ENCODE measurements at places on chromosomes 12 and 14.
A peak's percentile ranks its signal among the peaks of the same experiment; 100 is the strongest.

GRCh38 chr14:63388766-63389431 is 70.2 kb upstream of the GPHB5 start:
- no peak overlapping the region for H3K27ac ChIP-seq
- DNase-seq, result peak; percentile 76
- no peak overlapping the region for H3K4me3 ChIP-seq
- H3K4me1 ChIP-seq, result peaks cover 6% of the 10 kb centered on the region

- H3K27me3 ChIP-seq, result no peaks in the 10 kb centered on the region
- peaks cover 6% of the 10 kb centered on the region for H3K4me1 ChIP-seq
- H3K36me3 ChIP-seq, result no peaks in the 10 kb centered on the region
- no peak overlapping the region for H3K27ac ChIP-seq
- no peak for DNase-seq
- no peak overlapping the region for H3K4me3 ChIP-seq
Measured at GRCh38 chr12:56931474-56931978, 2.7 kb downstream of the SDR9C7 start.

GRCh38 chr14:99391671-99392070 is 89.0 kb downstream of the SETD3 start:
- peaks cover 20% of the 10 kb centered on the region for H3K36me3 ChIP-seq
- no peak overlapping the region for H3K27ac ChIP-seq
- DNase-seq, result no peak
- peaks cover 7% of the 10 kb centered on the region for H3K27me3 ChIP-seq
- peaks cover 22% of the 10 kb centered on the region for H3K4me1 ChIP-seq

DNA sequence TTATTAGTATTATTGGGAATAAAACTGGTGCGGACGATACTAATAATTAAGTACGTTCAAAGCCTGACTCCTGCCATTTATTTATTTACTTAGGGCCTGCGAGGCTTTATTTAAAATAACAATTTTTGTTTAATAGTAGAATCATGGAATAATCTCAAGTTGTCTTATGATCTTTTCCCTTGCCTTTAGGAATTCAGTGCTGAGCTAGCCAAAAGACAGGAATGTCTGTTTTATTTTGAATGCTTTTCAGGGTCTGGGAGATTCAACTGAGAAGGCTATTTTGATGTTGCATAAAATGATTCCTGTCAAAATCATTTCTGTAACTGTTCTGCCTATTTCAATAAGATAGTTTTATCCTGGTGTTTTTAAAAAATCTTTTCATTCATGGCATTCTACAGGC is 489.8 kb downstream of the EGLN3 start:
- H3K4me1 ChIP-seq, result no peaks in the 10 kb centered on the region
- DNase-seq, result no peak
- H3K4me3 ChIP-seq, result no peak overlapping the region
- H3K27ac ChIP-seq, result no peak overlapping the region
- H3K36me3 ChIP-seq, result no peaks in the 10 kb centered on the region
- no peaks in the 10 kb centered on the region for H3K27me3 ChIP-seq

DNA sequence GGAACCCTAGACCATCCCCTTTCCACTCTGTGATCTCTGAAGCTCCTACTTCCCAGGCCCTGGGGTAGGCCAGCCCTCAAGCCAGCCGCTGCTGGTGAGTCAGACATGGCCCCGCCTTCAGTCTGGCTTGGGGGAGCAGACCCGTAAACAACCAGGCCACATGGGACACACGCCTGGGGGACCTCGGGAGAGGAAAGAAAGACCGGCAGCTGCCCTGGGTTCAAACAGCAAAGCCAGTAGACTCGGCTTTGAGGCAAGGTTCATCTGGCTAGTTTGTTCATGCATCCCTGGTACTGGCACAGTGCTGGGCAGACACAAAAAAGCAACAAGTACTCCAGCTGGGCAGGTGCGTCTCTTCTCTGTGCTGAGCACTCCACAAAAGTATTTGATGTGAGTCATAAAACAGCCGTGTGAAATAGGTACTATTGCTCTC is 101.9 kb downstream of the SETD3 start:
- no peaks in the 10 kb centered on the region for H3K36me3 ChIP-seq
- peaks cover 32% of the 10 kb centered on the region for H3K27me3 ChIP-seq
- no peak for DNase-seq
- no peaks in the 10 kb centered on the region for H3K4me1 ChIP-seq
- no peak overlapping the region for H3K4me3 ChIP-seq
- H3K27ac ChIP-seq, result no peak overlapping the region

DNA sequence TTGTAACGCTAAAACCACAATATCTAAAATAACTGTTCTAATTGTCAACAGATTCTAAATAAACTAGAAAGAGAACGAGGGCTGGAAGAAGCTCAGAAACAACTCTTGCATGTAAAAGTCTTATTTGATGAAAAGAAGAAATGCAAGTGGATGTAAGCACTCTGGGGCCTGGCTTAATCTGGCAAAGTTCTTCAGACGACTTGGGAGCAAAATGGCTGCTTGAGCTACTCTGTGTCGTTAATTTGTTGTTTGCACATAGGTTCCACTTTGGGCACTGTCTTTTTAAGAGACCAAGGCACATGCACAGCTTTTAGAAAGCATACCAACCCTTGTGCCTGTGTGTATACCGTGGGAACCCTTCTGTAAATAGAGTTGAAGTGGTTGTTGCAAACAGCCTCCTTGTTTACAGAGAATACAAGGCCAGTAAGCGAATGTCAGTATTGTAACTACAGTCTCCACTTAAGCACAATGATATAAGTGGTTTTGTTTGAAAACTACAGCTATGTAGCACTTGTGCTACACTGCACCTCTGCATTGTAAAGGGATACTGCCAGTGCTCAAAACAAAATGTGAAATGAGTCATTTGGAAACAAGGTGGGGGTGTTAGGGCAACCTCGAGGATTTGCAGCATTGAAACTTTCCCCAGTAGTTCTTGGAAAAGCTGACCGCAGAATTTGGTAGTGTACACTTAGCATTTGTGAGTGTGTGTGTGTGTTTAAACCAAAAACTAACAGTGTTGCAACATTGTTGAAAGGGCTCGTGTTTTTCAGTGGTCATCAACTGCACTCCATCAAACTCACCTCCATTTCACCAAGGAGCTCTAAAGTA is 154.3 kb downstream of the CEP83 start:
- H3K4me1 ChIP-seq, result peaks cover 52% of the 10 kb centered on the region
- no peaks in the 10 kb centered on the region for H3K27me3 ChIP-seq
- H3K36me3 ChIP-seq, result peaks cover 95% of the 10 kb centered on the region
- H3K4me3 ChIP-seq, result peak overlapping the region; percentile 53

- H3K4me1 ChIP-seq, result peaks cover 30% of the 10 kb centered on the region
- H3K36me3 ChIP-seq, result peaks cover 1% of the 10 kb centered on the region
- no peak for DNase-seq
- H3K4me3 ChIP-seq, result no peak overlapping the region
Measured at GRCh38 chr12:28239918-28240317, 49.7 kb downstream of the CCDC91 start.

DNA sequence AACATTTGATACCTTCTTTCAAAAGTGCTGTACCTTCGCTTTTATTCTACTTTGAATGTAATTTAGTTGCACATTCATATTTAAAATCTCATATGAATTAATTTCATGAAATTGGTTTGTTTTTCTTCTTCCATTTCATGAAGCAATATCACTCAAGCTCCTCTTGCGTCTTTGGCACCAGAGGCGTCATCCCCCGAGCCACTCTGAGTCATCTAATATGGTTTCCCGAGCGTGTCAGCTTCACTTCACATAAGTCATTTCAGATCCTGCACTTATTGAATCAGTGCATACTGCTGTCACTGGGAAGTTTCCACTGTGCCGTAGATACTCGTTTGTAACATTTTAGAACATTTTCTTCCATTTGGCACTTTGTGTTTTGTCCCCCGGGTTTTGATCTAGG is 105.6 kb downstream of the SLC25A47 start:
- H3K4me3 ChIP-seq, result no peak overlapping the region
- H3K4me1 ChIP-seq, result peaks cover 17% of the 10 kb centered on the region
- peak overlapping the region; percentile 3 for H3K27ac ChIP-seq
- no peaks in the 10 kb centered on the region for H3K27me3 ChIP-seq
- no peak for DNase-seq

DNA sequence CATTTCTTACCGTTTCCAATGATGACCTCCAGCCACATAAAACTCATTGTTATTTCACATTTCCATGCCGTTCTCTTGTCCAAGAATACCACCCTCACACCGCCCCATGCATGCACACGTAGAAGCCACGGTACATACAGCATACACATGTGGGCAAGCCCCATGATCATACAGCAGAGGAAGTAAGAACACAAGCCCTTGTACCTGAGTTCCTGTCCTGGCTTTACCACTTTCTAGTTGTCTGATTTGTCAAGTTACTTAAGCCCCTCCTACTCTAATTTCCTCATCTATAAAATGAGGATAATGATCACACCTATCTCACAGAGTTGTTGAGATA is 59.9 kb downstream of the DUSP16 start:
- peak overlapping the region; percentile 92 for H3K27ac ChIP-seq
- no peaks in the 10 kb centered on the region for H3K27me3 ChIP-seq
- H3K4me3 ChIP-seq, result peak overlapping the region; percentile 37
- H3K4me1 ChIP-seq, result peaks cover 80% of the 10 kb centered on the region
- H3K36me3 ChIP-seq, result peaks cover 63% of the 10 kb centered on the region
- DNase-seq, result no peak

DNA sequence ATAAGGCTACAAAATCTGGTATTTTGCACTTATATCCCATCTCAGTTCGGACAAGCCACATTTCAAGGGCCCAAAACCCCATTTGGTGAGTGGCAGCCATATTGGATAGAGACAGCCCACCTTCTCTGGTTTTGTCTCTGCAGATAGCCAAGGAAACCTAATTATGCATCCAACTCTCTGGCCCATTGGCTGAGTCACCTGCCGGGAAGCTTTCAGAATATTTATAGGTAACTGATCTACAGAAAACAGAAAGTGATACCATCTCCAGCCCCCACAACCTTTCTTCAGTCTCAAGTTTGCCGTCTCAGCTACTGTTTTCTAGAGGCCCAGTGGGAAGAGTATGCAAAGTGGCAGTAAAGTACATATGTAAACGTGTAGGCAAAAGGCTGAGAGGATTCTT is 33.7 kb upstream of the PPP1CC start:
- peak overlapping the region; percentile 99 for H3K27ac ChIP-seq
- DNase-seq, result peak; percentile 68
- H3K4me3 ChIP-seq, result peak overlapping the region; percentile 51

- peaks cover 53% of the 10 kb centered on the region for H3K4me1 ChIP-seq
- DNase-seq, result peak; percentile 47
- H3K36me3 ChIP-seq, result peaks cover 91% of the 10 kb centered on the region
- peak overlapping the region; percentile 15 for H3K4me3 ChIP-seq
- H3K27me3 ChIP-seq, result no peaks in the 10 kb centered on the region
Measured at GRCh38 chr14:50736932-50737419, 68.9 kb upstream of the SAV1 start.

DNA sequence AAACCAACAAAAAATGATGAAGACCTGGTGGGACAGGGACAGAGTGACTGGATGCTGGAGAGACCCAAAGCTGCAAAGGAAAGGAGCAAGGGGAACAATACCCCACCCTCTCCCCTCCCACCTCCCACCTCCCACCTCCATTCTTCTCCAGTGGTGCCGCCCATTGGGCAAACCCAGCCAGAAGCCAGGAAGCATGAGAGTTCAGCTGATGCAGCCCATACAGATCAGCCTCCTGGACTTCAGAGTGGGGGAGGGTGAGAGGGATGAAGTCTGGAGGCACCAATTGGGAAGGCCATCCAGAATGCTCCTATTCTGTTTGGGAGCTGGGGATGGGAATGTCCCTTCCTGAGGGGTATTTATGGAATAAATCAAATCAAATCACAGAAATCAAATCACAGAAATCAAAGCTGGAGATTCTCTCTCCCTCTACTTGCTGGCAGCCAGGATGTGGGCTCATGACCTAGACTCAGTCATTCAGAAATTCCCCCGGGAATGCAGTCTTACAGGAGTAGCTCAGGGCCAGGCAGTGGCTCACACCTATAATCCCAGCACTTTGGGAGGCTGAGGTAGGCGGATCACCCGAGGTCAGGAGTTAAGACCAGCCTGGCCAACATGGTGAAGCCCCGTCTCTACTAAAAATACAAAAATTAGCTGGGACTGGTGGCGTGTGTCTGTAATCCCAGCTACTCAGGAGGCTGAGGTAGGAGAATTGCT is 31.1 kb downstream of the IRF2BPL start:
- no peaks in the 10 kb centered on the region for H3K27me3 ChIP-seq
- no peak overlapping the region for H3K27ac ChIP-seq
- no peak for DNase-seq

DNA sequence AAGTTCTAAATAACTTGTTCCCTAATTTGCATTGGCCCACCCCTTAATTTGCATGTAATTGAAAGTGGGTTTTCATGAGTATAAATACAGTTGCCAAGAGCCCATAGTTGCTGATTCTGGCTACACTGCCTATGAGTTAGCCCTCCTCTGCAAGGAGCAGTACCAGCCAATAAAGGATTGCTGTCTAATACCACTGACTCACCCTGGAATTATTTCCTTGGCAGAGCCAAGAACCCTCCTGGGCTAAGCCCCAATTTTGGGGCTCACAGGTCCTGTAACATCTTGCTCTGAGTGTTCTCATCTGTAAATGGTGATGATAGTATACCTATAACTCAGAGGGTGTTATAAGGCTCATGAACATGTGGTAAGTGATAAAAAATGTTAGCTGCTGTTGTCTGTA is 6.8 kb downstream of the TTC8 start:
- peaks cover 3% of the 10 kb centered on the region for H3K27me3 ChIP-seq
- H3K4me1 ChIP-seq, result peaks cover 6% of the 10 kb centered on the region
- no peak for DNase-seq
- no peak overlapping the region for H3K4me3 ChIP-seq
- no peaks in the 10 kb centered on the region for H3K36me3 ChIP-seq

DNA sequence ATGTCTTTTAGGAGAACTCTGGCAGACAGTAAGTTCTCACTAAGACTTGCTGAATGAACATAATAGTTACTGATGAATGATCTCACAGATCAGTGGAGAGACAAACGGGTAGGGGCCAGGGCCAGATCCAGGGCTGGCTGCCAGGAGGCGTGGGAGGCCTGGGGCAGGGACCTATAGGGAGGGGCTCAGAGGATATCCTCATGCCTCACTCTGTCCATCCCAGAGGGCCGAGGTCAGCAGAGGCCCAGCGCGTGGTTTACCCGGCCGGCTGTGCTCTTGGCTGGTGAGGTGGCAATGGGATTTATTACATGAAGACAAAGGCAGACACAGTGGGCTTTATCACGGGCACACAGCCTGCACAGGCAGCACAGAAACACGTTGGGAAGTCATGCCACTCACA is 85.4 kb downstream of the CHGA start:
- peaks cover 21% of the 10 kb centered on the region for H3K4me1 ChIP-seq
- peaks cover 17% of the 10 kb centered on the region for H3K36me3 ChIP-seq
- H3K27ac ChIP-seq, result no peak overlapping the region
- no peak for DNase-seq

DNA sequence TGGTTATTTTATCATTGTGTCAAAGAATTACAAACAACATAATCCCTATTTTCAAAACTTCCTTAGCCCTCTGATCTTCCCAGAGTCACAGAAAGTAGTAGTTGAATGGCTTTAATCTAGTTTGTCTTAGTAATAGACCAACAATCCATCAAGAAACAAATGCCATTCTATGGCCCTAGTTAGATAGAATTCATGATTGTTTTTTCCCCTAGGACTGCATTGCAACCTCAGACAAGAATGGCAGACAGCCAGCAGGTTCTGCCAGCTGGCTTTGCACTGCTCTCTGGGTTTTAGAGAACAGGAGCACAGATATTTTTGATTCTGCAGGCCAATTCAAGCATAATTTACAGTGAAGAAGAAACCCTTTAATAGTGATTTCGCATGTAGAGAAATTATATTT is 33.8 kb downstream of the SYT1 start:
- H3K27me3 ChIP-seq, result no peaks in the 10 kb centered on the region
- no peak overlapping the region for H3K4me3 ChIP-seq
- H3K36me3 ChIP-seq, result no peaks in the 10 kb centered on the region
- no peak overlapping the region for H3K27ac ChIP-seq
- DNase-seq, result no peak

GRCh38 chr14:58607952-58608317 is 29.8 kb upstream of the DACT1 start:
- no peaks in the 10 kb centered on the region for H3K4me1 ChIP-seq
- H3K4me3 ChIP-seq, result no peak overlapping the region
- H3K27ac ChIP-seq, result no peak overlapping the region
- no peaks in the 10 kb centered on the region for H3K36me3 ChIP-seq

All from activated T-cell treated with anti-CD3 and anti-CD28 coated beads, Interleukin-2, amount 50 U/mL, for 24 hours (primary cell).